ENCODE measurements at places on chromosomes 11 and 22.

- DNase-seq: no peak
These were observed 316.8 kb upstream of the MPPED2 start for GRCh38 chr11:30902929-30903328.

- no peak for DNase-seq
These were observed 164.8 kb downstream of the C11orf87 start for GRCh38 chr11:109586789-109587188.

DNA sequence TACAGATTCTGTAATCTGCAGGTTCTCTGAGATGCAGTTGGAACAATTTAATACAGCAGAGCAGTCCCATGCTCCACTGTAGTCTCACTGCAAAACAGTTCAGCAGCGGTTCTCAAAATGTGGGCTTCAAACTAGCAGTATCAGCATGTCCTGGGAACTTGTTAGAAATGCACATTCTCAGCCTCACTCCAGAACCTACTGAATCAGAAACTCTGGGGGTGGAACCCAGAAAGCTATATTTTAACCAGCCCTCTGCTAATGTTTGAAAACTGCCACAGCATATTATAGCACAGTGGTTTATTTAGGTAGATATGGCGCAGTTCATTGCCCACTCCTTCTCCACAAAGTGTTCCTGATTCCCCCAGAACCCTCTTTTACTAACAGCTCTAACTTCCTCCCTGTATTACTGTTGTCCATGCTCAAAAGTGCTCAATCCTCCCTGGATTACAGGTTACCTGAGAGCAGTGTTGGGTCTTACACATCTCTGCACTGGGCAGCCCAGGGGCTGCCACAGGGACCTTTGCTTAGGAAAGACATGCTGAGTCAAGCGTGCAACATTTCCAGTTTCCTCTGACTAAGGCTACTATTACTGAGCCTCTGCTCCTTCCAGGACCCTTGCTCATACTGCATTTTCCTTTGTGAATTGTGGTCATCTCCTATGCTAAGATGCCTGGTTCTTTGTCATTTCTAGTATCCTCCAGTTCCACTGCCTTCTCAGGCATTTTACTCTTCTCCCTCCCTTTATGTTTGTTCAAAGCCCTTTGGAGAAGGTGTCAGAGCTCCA lies 7.7 kb upstream of the DGAT2 start:
- DNase-seq: no peak

GRCh38 chr11:129721685-129722084 lies 94.0 kb upstream of the TMEM45B start:
- DNase-seq: no peak

DNA sequence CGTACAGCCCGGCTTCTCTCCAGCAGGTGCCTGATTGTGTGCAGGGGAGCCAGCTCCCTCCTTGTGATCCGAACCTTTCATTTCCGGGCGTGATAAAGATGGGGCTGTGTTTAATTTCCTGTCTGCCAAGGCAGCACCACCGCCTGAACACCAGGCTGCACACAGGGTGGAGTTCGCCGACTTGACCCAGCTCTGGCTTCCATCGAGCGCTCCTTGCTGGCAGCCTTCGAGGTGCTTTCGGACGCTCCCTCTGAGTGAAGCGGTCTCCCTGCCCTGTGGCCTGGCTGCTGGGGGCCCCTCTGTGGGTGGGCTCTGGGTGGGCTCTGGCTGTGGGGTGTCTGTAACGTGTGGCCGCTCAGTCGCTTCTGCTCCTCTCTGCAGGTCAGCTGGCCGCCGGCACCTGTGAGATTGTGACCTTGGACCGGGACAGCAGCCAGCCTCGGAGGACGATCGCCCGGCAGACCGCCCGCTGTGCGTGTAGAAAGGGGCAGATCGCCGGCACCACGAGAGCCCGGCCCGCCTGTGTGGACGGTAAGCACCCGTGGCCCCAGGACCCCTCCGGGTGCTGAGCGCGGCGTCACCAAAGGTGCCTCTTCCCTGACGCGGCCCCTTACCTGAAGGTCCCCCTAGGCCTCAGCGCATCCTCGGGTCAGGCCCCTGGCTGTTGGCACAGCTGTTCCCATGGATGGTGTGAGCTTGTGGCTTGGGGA lies 1181.3 kb downstream of the BRD1 start:
- DNase-seq: no peak

DNA sequence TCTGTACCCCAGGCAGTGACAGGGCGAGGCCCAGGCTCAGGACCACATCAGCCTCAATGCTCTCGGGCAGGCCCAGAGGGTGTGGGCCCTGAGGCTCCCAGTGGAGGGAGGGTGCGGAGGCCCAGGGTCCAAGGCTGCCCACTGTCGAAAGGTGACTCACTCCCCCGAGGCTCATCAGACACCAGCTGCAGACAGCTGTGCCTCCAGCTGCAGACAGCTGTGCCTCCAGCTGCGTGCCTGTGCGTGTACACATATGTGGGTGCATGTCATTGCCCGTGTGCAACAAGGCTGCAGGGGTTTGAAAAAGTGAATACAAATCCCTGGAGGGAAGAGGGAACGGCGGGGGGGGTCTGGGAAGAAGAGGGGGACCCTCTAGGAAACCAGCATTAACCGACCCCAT lies 134.3 kb downstream of the BRD1 start:
- no peak for DNase-seq

- no peak for DNase-seq
These were observed 3.2 kb upstream of the TTLL8 start for GRCh38 chr22:50061141-50061823.

DNA sequence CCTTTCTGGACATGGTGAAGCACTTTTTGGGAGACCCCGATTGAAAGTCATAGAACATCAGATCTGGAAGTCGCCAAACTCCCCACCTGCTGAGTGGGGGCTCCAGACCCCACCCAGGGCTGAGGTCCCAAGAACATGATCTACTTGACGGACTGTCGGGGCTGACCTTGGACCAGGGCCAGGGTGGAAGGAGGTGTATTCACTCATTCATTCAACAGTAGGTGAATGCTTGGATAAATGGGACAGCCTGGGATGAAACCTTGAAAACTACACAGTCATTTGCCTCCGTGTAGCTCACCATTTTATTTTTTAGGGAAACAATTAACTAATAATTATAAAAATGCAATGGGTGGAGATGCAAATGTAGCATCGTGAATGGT lies 629.0 kb downstream of the BRD1 start:
- DNase-seq: no peak

- DNase-seq: no peak
These were observed 64.0 kb downstream of the GRK3 start for GRCh38 chr22:25628494-25628893.

DNA sequence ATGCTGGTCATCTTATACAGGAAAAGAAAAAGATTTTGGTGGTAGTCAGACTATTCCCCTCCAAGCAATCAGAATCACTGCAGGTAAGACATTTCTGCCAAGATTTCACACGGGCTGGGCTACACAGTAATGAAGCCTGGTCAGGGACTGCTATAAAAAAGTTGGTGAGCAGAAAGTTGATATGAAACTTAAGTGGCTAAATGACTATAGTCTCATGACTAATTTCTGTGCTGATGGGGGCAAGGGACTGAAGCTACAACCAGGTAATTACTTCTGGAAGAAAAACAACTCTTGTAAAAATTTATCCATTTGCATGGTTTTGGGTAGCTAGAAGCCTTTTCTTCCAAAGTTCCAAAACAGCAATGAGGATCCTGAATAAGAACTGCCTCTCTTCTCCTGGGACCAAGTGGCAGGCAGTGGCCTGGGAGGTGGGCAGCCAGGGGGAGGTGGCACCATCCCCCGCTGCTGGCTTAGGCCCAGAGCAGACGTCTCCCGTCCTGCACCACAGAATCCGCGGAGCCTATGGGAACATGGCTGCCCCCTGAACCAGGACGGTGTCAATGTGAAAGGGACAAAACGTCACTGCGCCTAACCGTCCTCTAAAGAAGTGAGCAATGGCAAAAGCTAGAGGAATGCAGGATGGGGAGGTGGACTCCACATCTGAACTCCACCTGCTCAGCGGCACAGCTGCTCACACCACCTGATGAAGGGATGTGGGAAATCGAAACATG lies 122.6 kb upstream of the LMO1 start:
- peak; percentile 33 for DNase-seq

DNA sequence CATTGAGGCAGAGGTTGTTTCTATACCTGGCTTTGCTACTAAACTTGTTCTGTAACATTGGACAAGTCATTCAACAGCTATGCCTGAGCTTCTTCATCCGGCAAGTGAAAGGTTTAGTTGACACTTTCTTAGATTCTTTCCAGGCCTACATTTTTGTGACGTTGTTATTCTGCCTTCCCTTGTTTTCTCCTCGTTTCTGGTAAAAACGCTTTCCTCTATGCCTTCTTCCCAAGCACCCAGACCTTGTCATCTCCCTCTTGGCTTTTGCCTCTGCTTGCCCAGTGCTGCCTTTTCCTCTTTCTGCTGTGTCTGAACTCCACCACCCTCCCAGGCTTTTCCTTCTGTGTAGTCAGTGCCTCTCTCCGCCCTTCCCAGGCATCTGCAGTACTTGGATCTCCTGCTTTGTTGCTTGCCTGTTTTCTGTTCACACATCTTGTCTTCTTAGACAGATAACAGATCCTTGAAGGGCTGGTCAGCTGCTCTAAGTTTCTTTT lies 1.4 kb upstream of the AMOTL1 start:
- DNase-seq: no peak

DNA sequence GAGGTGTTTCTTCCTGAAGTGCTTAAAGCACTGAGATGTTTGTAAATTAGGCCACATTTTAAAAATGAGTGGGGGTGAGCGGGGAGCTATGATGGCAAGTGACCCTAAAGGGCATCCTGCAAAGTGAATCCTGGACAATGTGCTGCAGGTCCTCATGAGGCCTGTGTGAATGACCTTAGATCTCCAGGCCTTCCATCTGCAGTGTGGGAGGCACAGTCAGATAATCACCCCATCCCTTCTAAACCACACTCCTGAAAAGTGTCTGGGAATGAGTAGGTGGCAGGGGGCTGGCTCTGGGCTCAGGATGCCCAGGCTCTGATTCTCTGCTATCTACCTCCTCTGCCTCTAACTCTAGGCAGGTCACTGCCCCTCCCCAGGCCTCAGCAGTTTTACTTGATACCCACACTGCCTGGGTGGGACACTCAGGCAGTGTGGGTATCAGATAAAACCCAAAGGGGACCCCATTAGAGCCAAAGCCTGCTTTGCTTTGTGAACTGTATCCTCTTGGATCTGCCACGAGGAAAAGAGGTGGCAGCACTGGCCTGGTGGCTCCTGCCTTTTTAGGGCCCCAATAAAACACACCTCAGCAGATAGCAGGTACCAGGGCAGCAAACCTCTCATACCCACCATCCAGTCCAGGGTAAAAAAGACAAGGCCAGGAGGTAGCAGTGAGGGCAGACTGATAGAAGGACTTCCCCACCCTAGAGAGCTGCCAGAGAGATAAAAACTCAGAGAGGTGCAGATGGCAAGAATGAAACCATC lies 10.5 kb downstream of the STARD10 start:
- DNase-seq: no peak

- no peak for DNase-seq
These were observed 26.1 kb upstream of the CARS1 start for GRCh38 chr11:3083321-3083720.

Data from GM06990 (cell line).